NCI-H146 (cell line): ENCODE measurements at places on chromosomes 13 and 19.

- DNase-seq = no peak
Measured at GRCh38 chr13:27827646-27828045, 35.4 kb downstream of the GSX1 start.

DNA sequence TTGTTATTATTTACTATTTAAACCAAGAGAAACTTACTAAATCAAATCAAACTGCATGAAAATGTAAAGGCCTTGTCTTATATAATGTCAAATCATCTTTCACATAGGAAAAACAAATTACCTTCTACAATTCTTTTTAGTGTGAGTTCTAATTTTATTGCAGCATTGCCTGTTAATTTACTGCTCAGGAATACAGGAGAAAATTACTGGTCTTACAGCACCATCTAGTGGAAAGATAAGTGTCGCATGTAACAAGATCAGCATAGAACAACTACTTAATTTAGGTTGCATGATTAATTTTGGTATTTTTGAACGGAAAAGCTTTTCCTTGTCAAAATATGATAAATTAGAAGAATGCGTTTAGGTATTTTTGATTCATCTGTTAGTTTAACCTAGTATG, 502.7 kb downstream of the UQCRFS1 start:
- DNase-seq = peak; percentile 47

- DNase-seq = no peak
Measured at GRCh38 chr13:106680796-106681472, 113.0 kb upstream of the ARGLU1 start.

- no peak for DNase-seq
Measured at GRCh38 chr19:35560677-35561076, 2.8 kb downstream of the ATP4A start.

GRCh38 chr13:26372747-26373146, 118.8 kb downstream of the CDK8 start:
- no peak for DNase-seq

DNA sequence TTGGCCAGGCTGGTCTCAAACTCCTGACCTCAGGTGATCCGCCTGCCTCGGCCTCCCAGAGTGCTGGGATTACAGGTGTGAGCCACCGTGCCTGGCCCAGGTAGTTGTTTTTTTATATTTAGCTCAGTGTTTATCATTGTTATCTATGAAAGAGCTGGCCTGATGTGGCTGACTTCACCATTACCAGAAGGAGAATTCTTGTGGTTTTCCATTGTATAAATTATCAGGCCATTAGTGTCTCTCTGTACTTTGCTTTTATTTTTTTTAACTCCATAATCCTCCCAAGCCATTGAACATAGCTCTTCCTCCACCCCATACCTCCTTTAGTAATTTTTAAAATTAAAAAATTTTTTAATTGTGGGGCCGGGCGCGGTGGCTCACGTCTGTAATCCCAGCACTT, 24.2 kb downstream of the CERS4 start:
- DNase-seq = no peak

GRCh38 chr13:32581177-32581786, 5.0 kb upstream of the PDS5B start:
- DNase-seq = peak; percentile 12

DNA sequence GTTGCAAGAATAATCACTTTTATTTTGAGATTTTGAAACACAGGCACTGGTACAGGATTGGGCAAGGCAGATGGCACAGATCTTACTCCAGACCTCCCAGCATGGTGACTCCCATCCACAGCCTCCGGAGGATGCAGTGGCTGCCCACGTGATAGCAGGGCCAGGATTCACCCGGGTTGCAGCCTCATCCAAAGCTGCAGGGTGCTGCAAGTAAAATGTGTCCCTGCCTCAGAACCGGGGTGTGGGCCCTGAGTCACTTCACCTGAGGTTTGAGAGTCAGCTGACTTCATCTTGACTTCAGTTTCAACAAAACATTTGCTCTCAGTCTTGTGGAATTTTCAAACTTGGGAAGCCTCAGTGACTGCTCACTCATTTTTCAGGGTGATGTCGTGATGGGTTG, 201.9 kb downstream of the FGF9 start:
- no peak for DNase-seq

GRCh38 chr13:41299316-41300094, 11.6 kb upstream of the NAA16 start:
- DNase-seq = no peak

- peak; percentile 20 for DNase-seq
Measured at GRCh38 chr19:53172889-53173288, 14.0 kb upstream of the ZNF347 start.

GRCh38 chr13:19962894-19963293, 4.4 kb downstream of the ZMYM2 start:
- DNase-seq = no peak

- DNase-seq = no peak
Measured at GRCh38 chr13:114230117-114230516, 4.6 kb upstream of the CDC16 start.

GRCh38 chr13:112034231-112034630, 32.7 kb upstream of the SOX1 start:
- no peak for DNase-seq

- DNase-seq = no peak
Measured at GRCh38 chr13:110042253-110042950, 256.0 kb upstream of the IRS2 start.

- DNase-seq = peak; percentile 74
Measured at GRCh38 chr19:44570984-44571684, 41.7 kb upstream of the CEACAM20 start.

DNA sequence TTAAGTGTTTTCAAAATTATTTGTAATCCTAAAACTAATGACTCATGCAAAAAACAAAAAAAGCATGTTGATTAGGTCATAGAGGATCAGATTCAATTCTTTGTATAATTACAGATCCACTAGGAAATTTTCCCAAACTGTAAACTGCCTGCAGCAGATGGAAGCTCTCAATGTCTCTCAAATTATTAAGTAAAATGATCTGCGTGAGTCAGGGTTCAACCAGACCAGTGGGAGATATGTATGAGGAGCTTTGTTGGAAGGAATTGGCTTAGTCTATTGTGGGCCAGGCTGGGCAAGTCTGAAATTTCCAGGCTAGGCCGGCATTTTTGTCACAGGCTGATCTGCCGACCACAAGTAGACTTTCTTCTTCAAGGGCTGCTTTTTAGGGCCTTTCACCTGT, 14.4 kb upstream of the SACS start:
- DNase-seq = no peak

DNA sequence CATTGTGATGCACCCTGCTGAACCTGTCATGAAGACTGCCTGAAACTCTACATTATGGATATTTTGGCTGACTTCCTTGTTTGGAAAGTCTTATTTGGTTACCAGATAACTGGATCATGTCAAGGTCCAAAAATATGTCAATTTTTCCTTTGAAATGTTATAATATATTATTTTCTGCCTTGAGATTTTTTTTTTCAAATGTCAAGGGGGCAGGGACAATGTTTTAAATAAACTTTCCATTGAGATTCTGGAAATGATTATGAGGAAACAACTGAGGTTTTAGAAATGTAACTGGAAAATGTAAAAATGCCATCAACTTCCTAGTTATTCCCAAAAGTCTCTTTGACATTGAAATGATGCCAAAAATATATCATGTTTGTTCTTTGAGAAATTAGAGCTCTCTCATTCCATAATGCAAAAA, 117.0 kb downstream of the RFC3 start:
- no peak for DNase-seq

- no peak for DNase-seq
Measured at GRCh38 chr19:43739439-43740235, 15.1 kb downstream of the SMG9 start.

GRCh38 chr13:104715111-104715510, 1648.9 kb upstream of the SLC10A2 start:
- no peak for DNase-seq

DNA sequence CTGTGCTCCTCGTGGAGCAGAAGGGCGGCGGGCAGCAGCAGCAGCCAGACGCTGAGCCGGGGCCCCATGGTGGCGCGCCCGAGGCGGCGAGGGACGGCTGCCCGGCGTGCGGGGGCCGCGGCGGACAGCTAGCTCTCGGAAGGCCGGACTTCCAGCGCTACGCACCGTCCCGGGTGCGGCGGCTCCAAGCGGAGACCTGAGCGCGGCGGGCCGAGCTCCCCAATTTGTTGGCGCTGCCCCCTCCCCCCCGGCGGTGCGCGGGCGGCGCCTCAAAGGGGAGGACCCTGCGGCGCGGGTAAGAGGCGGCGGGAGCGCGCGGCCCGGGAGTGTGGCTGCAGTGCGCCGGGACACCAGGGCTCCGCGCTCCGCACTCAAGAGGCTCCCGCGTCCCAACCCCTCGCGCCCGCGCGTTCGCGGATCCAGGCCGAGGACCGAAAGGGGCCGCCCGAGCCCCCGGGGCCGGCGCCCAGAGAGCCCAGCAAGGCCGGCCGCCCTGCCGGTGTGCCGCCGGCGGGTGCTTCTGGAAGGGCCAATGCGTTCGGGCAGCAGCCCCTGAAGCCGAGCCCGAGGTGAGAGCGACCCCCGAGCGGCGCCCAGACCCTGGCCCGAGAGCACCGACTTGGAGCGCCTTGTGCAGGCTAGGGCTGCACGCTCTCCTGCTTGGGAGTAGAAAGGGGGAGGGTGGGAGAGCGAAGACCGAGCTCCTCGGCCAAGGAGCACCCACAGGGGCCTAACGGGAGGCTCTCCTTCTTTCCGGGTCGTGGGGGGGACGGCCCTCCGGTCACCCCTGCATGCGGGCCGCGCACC, at the start of the genes COL4A1 and COL4A2:
COL4A1 (minus strand) TSS at position 198 of the 807 bp plus-strand sequence; CDS start at position 68, 130 bp downstream.
COL4A2 (plus strand) TSS at position 325 of the 807 bp plus-strand sequence. CDS start 620 bp downstream, outside the sequence.
- DNase-seq = peak; percentile 25

DNA sequence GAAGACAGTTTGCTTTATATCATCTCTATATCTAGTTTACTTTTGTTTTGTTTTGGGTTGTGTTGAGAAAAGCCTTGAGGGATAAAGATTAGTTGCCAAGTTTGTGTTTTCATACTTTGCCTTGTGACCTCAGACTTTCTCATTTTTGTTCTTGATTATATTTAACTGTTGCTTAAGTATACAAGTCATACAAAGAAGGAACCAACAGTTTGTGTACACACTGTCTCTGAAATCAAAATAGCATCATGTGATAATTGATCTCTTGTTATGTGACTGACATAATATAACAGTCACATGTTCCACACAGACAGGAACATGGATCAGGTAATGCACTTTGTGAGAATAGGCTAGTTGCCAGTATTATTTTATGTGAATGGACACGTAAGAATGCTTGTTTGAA, 70.8 kb downstream of the SHISA2 start:
- no peak for DNase-seq

GRCh38 chr19:15404097-15404779, 14.6 kb downstream of the AKAP8L start:
- DNase-seq = no peak

DNA sequence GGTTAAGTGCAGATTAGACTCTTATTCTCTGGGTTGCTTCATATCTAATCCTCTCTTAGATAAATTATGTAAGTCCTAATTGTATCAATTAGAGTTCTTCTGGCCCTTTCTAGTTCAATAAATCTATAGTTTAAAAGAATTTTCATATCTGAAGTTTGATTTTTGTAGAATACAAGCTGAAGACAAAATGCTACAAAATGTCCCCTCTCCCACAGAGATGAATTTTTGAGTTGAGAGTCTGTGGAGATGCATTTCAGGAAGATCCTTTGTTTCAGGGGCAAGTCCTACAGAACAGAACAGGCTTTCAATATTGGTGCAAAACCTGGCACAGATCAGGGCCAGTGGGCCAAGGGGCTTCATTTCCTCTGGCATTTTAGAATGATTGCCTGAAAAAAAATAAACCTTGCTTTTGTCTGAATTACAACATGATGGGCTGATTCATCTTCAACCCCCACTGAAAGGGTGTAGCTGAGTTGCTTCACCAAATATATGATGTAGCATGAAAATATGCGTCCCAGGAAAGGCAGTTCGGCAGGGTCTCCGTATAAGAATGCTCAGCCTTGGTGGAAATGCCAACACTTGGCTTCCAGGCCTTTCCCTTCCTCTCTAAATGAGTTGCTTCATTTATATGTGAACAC, 6.4 kb upstream of the IPO5 start:
- no peak for DNase-seq

GRCh38 chr13:114203536-114203935, 24.5 kb downstream of the CFAP97D2 start:
- no peak for DNase-seq
